ENCODE measurements at places on chromosomes 2 and 18.

DNA sequence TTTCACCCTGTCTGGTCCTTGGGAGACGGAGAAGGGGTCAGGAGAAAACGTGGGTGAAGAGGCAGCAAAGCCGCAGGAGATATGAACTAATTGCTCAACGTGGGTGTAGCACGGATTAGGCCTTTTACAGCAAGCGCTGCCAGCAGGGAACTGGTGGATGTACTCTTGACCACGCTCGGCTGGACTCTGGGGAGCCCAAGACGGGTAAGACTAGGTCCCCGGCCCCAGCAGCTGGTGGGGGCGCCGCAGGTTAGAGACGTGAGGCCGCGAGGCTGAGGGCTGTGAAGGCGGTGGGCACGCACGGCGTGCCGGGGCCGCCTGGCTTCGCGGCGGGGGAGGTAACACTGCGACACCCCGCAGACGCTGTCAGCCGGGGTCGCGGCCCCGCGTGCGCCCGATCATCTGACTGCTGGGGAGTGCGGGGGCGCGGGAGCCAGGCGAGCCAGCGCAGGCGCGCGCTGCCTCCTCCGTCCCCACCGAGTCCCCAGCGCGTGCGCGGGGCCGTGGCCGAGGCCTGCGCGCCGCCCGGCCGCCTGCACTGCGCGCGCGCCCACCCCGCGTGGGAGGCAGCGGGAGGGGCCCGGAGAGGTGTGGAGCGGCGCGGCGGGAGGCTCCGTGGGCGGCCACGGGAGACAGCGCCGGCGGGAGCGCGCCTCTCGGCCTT is at the start of gene CLIP4:
Gene CLIP4 (plus strand): TSS at position 470 of the 664 bp plus-strand sequence. CDS start 5,974 bp downstream, outside the sequence.
- peak; percentile 31 for DNase-seq

DNA sequence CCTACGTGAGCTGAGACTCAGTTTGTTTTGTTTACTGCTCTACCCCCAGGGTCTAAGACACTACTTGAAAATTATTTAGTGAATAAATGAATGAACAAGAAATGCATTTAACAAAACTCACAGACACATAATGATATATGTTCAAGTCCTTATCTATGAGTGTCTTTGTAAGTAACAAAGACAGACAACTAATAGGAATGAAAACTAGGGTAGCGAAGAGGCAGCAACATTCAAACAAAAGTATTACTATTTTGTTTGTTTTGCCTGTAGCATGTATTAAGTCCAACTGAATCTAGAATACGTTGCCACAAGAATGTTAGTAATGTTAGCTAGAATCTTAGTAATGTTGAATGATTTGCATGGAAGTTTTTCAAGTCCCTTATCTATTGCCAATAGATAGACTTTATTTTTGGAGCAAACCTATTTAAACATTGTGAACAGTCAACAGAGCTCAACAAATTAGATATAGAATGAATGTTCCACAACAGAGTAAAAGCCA is 144.8 kb upstream of the VWC2L start:
- no peak for DNase-seq

GRCh38 chr18:26133652-26134051 is at the start of gene PSMA8:
TSS of gene PSMA8 (plus strand) at chr18:26133869. CDS start at chr18:26133966, 97 bp downstream.
- peak; percentile 38 for DNase-seq

GRCh38 chr2:158056875-158057274 is 44.8 kb upstream of the UPP2 start:
- DNase-seq, result no peak

GRCh38 chr2:86240251-86240650 is 41.0 kb downstream of the MRPL35 start:
- DNase-seq, result no peak

DNA sequence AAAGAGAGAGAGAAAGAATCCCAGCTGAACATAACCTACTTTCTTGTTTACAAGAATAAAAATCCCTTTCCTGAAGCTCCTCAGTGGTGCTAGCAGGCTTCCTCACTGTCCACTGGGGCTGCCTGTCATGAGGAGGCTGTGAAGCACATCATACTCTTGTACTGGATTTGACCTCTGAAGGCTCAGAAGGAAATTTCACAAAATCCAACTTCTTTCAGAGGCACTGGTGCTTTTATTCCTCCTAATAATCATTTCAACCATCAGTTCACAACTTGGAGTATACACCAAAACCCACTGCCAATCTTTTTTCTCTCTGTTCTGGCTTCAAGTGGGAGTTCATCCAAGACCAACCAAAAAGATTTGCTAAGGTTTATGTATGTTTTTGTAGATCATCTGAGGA is 48.5 kb downstream of the TMX3 start:
- DNase-seq, result no peak

GRCh38 chr2:190335225-190335559 is 8.2 kb upstream of the INPP1 start:
- no peak for DNase-seq

DNA sequence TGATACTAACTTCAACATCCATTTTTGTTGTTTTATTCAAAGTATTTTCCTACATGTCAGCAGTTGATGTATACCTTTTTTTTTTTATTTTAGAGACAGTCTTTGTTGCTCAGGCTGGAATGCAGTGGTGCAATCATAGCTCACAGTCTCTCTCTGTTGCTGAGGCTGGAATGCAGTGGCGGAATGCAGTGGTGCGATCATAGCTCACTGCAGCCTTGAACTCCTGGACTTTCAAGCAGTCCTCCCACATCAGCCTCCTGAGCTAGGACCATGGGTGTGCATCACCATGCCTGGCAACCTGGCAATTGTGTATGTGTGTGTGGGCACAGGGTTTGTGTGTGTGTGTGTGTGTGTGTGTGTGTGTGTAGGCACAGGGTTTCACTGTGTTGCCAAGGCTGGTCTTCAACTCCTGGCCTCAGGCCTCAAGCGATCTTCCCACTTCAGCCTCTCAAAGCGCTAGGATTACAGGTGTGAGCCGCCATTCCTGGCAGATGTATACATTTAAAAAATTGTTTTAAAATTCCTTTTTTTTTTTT is 24.8 kb downstream of the SANBR start:
- DNase-seq, result no peak

- no peak for DNase-seq
Observed at GRCh38 chr18:11565716-11566115, 43.7 kb upstream of the SLC35G4 start.

DNA sequence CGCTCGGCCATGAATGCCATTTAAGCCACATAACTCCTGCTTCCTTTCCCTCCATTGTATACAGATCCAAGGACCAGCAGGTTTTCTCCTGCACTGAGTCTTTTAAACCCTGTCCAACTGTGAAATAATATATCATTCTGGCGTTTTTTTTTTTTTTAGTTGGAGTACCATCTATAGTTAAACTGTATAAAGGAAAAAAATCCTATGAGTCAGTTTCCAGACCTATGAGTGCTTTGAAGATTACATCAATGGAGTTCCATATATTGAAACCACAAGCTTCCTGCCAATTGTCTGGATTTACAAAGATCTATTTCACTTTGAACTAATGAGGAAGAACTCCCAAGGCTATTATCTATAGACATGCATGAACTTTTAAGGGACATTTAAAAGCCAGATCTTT is 2.4 kb upstream of the MALT1 start:
- no peak for DNase-seq

GRCh38 chr2:12083713-12084419 is 337.4 kb downstream of the LPIN1 start:
- no peak for DNase-seq

DNA sequence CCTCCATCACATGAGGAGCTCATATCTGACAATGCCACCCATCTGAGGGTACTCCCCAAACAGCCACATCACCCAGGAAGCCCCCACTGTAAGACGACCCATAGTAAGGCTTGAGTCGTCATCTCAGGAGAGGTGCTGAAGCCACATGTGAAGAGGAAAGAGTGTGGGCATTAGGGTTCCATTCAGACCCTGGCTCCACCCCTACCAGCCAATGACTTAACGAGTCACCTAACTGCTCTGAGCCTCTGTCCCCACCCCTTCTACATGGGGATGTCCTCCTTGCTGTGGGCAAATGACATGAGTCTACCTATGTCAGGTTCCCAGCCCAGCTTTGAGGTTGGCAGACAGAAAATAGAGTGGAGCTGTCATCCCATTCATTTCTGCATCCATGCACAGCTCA is 46.3 kb downstream of the C1QL2 start:
- no peak for DNase-seq

DNA sequence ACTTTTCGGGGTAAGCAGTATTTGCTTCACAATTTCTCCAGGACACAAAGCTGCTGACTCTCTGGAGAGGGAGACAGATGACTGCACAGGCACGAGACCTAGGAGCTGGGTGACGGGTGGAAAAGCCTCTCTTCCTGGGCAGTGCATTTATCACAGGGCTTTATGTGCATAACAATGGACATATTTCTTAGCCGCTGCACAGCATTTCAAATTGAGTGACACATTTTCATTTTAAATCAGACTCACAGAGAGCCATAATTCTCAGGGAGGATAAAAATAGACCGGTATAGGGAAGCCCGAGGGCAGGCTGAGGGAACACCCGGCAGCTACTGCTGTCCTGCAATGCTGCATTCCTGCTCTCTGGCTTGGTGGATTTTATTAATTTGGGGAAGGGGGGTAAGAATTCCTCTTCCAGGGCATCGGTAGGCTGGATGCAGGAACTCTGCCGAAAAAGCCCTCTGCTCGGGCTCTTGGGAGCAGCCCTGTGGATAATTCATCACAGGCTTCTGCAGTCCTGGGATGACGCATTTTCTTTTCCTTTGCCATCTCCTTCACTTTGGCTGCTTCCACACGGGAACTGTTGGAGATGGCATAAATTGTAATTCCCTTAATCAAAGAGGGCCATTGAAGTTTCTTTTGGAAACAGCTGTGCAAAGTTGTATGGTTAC is 108.1 kb upstream of the ACAA2 start:
- DNase-seq, result no peak

DNA sequence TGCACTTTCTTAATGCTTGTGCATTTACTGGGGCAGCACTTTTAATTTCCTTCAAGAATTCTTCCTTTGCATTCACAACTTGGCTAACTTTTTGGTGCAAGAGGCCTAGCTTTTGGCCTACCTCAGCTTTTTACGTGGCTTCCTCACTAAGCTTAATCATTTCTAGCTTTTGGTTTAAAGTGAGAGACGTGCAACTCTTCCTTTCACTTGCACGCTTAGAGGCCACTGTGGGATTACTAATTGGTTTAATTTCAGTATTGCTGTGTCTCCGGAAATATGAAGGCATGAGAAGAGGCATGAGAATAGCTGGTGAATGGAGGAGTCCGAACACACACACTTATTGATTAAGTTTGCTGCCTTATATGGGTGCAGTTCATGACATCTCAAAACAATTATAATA is 354.1 kb downstream of the DLGAP1 start:
- DNase-seq, result no peak

- no peak for DNase-seq
Observed at GRCh38 chr18:74775239-74775638, 177.6 kb downstream of the ZNF407 start.
